HS-27A (cell line): ENCODE measurements at places on chromosomes 3 and 15.
A peak's percentile ranks its signal among the peaks of the same experiment; 100 is the strongest.

- no peak for DNase-seq
Measured at GRCh38 chr15:25664761-25665160, 198.4 kb downstream of the ATP10A start.

DNA sequence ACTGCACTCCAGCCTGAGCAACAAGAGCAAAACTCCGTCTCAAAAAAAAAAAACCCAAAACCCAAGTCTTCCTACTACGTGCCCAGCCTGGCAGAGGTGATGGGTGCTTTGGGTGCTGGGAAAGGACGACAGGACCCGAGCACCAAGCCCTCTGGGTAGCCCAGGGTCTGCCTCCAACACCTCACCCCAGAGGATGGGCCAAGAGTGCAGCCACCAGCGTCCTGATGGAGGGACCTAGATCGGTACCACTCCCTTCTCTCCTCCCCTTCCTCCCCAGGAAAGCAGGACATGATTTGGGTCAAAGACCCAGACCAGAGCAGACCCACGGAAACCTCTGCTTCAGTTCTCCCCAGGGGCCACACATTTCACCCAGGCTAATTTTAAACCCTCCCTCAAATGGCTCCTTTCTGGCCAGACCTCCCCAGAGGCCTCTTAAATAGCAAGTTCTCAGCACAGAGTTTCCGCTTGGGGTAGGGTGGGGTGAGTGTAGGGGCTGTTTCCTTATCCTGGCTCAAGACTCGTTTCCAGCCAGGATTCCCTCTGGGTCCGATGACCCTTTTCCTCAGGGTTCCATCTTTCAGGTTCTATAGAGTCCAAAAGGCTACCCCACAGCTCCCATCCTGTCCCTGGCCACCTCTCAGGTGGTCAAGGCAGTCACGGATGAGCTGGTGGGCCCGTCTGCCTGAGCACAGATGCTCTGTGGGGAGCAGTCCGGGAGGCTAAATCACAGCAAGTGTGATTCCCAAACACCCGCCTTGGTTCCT, 20.5 kb downstream of the RBPMS2 start:
- no peak for DNase-seq

DNA sequence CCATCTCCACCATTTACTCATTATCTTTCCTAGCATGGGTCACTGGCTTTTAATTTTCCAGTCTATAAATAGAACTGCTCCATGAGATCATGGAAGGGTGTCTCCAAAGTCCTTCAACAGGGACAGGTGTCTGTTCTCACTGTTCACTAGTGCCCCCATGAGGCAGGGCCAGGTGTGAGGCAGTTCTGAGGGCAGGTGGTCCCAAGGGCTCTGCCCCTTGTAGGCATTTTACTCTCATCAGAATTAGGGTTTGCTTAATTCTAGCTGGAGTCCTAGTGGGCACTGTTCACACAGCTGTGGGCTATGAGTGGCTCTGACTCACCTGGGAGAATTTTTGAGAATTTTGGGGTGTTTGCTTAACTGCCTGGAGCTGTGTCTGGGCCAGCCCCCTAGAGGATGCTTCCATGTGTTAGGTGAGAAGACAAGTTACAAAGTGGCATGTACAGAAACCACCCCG, 248.0 kb upstream of the LYSMD4 start:
- DNase-seq = no peak

DNA sequence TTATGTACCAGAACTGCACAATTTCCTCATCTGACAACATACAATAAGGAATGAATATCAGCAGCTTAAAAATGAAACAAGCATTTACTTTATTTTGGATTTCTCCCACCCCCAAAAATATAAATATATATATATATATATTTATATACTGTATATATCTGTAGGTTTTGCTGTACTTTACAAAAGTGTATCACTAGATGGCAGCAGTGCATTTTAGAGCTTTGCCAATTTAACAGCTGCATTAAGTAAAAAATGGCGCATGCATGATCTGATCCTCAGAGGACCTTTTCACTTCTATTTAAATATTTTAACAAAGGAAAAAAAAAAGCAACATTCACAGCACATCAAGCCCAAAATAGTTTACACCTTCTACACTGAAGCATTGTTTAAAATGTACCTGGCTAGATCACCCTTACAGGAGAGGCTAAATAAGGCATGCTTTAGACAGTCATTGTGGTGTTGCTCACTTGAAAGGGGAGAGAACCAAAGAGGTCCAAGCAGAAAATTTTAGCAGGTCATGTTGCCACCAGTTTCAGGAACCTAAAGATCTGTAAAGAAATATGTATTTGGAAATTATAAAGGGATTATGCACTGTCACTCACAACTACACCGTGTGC, 72.6 kb downstream of the NPTN start:
- DNase-seq = peak; percentile 34

DNA sequence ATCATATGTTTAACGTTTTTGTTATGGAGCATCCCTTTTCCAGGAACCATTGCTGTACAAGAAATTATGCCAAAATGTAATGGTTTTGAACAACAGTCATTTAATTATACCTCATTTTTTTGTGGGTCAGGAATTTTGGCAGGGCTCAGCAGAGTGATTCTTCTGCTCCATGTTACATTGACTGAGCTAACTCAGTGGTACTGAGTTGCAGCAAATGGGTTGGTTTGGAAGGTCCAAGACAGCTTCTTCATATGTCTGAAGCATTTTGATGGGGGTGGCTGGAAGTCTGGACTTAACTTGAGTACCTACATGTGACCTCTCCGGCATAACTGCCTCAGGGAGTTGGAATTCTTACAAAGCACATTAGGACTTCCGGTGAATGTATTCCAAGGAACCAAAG, 26.0 kb upstream of the CMC1 start:
- no peak for DNase-seq

DNA sequence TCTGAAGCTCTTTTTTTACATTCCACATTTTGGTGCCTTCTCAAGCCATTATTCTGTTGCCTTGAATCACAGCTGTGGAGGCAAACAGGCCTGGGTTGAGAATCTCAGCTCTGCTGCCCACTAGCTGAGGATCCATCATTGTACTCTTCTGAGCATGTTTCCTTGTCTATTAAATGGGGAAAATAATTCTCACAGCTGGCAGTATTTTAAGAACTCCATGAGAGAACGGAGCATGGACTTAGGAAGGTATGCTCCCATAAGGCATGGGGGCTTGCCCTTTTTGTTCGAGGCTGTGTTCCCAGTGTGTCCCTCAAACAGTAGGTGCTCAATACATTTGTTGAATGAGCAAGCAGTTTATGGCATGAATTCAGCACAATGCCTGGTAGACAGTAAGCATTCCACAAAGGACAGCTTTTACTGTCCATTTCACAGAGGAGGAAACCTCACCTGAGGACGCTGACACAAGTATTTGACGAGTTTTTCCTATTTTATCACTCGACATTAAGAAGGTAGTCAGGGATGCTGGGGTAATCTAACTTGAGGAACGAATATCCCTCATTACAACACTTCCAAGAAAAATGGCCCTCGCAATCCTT, 2.1 kb upstream of the PTPRG start:
- no peak for DNase-seq

- DNase-seq = no peak
Measured at GRCh38 chr3:31402117-31402516, 130.6 kb upstream of the STT3B start.

DNA sequence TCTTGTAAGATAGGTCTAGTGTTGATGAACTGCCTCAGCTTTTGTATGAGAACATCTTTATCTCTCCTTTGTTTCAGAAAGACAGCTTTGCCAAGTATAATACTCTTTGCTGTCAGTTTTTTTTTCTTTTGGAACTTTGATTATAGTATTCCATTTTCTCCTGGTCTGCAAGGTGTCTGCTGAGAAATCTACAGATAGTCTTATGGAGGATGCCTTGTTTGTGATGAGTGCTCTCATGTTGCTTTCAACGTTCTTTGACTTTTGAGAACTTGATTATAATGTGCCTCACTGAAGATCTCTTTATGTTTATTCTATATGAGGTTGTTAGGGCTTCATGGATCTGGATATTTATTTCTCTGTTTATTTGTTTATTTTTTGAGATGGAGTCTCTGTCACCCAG, 60.3 kb downstream of the DOCK3 start:
- no peak for DNase-seq

DNA sequence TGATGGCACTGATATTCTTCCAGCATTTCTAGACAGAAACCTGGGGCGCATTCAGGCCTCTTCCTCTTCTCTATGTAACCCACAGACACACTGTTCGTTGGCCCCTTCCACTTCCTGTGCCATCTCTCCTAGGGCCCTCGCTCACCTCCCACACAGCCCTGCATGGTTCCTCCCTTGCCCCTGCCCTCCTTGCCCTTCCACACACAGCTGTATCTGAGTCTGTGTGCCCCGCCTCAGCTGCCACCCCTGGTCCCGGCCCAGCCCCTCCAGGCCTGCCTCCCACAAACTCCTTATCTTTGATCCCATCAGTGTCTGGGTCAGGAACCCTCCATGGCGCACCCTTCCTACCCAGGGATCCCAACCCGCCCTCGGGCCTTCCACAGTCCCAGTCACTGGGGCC, 37.9 kb downstream of the RAB6B start:
- DNase-seq = no peak

DNA sequence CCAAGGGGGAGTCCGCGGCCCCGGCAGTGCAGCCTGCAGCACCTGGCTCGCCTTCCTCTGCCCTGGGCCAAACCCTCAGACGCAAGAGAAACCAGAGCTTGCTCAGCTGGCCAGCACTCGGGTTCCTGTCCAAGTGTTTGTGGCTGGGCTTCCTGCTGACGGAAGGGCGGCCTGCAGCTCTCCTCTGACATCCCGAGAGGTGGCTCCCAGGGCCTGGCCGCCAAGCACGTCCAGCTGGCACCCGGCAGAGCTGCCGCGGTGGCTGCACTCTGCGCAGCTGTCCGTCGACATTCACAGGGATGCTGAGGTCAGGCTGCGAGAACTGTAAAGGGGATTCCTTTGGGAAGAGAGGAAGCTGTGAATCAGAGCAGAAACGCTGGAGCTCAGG, 85.6 kb downstream of the CPN2 start:
- DNase-seq = no peak

DNA sequence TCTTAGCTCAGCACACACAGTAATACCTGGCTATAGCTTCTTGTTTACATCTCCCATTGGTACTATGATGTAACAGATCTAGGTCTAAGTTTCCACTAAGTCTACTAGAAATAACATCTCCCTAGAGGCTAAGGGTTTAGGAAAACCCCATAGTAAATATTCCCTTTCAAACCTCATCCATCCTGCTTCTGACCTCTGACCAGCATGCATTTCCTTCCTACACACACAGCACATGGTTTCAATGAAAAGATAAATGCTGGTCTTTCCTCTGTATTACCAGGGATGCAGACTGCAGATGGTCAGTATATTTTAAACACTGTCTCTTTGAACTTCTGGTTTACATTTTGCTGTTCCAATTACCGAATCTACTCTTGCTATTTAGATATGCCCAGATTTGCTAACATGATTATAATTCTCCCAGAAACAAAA, 96.6 kb downstream of the EFL1 start:
- no peak for DNase-seq

DNA sequence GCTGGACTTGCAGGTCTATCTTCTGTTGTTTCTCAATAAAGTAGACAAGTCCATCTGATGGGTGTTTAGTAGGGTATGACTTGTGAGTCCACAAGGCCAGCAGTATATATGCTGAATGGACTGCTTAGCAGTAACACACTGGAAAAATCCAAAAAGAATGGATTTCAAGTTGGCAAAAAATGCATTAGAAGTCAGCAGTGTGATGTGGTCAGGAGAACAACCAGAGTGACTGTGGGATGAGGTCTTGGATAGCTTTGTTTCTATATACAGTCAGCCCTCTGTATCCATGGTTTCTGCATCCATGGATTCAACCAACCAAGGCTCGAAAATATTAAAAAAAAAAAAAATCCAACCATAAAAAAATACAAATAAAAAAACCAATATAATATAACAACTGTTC, 55.8 kb downstream of the LPP start:
- DNase-seq = no peak

DNA sequence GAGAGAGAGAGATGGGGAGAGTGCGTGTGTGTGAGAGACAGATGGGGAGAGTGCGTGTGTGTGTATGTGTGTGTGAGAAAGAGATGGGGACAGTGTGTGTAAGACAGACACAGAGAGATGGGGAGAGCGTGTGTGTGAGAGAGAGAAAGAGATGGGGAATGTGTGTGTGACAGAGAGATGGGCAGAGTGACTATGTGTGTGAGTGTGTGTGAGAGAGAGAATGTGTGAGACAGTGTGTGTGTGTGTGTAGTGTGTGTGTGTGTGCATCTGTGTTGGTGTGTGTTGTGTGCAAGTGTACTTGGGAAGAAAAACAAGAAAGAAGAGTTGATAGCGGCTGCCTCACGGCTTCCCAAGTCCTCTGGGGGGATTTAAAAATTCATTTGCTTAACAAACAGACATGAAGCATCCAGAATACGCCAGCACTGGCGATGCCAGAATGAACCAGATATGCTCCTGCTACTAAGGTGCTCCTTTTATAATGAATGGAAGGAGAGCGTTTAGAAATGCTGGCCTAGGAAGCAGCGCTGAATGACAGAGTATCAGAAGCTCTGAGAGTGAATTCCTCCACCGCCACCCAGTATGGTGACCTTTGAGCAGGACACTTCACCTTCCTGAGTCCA, 186.1 kb upstream of the TSC22D2 start:
- DNase-seq = no peak

- no peak for DNase-seq
Measured at GRCh38 chr3:9172851-9173321, 76.6 kb downstream of the SRGAP3 start.

DNA sequence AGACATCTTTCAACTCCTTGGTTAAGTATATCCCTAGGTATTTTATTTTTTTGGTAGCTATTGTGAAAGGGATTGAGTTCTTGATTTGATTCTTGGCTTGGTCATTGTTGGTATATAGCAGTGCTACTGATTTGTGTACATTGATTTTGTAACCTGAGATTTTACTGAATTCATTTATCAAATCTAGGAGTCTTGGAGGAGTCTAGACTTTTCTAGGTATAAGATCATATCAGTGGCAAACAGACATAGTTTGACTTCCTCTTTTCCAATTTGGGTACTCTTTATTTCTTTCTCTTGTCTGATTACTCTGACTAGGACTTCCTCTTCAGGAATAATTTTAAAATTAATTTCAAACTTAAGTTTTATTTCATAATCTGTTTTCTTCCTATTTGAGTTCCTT, 125.2 kb downstream of the OCA2 start:
- no peak for DNase-seq

GRCh38 chr15:42604894-42605744, 29.7 kb downstream of the STARD9 start:
- no peak for DNase-seq

GRCh38 chr15:20349774-20350498, 191.7 kb downstream of the GOLGA6L6 start:
- DNase-seq = no peak

- DNase-seq = no peak
Measured at GRCh38 chr3:46829699-46830208, 33.5 kb downstream of the MYL3 start.

DNA sequence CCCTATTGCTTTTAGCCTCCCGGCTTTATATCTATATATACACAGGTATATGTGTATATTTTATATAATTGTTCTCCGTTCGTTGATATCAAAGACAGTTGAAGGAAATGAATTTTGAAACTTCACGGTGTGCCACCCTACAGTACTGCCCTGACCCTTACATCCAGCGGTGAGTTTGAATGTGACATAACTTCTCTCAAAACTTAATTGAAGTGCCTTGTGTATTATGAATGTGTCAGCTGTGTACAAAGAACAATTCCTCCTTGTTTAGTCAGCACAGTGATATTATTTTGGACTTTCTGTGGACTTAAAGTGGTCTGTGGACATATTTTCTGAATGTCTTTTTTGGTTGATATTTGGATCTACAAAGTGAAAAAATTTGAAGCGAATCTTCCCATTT, 220 bp downstream of the TP63 start:
- DNase-seq = no peak

GRCh38 chr3:172078244-172078643, 38.9 kb downstream of the FNDC3B start:
- no peak for DNase-seq

GRCh38 chr3:65713016-65713415, 325.7 kb downstream of the MAGI1 start:
- DNase-seq = no peak
